ENCODE measurements at places on chromosomes 11 and 22.

DNA sequence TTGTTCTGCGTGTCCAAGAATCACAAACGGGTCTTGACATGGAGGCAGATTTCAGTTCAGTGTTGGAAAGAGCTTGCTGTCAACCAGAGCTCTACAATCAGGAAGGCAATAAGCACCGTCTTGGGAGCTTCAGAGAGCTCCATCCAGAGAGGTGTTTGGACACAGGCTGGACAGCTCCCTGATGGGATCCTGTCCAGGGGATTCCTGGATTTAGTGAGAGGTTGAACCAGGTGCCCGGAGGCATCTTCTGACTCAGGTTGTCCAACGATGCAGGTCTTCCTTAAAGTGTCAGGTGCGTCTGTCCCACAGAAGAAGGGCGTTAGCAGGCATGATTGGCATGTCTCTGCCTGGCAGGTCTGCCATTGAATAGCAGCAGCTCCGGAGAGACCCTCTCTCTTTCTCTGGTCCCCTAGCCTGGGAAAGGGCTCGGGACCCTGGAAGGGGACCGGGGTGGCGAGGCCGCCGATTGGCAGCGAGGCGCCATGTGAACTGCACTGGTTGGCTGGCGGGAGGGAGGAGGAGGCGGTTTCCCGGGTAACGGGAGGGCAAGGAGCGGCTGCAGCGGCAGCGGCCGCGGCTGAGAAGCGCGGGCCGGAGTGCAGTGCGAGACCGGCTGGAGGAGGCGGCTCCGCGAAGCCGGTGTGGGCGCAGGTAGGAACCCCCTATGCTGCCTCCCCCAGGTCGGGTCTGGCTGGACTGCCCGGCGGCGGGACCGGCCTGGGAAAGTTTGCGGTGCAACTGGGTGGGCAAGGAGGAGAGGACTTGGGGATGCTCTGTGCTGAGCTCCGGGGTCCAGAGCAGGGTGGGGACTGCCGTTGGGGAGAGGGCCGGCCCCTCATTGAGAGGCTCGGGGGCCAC is 104.1 kb upstream of the E2F8 start:
- DNase-seq: no peak

DNA sequence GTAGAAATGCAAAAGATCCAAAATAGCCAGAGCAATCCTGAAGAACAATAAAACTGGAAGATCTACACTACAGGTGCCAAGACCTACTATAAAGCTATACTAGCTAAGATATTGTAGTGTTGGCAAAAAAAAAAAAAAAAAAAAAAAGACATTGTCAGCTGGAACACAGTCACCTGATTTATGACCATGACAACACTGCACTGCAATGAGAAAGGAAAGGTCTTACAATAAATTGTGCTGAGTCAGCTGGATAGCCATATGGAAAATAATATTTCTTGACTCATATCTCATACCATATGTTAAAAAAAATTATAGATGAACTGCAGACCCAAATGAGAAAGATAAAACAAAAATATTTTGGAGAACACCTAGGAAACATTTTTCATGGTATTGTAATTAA is 3.1 kb upstream of the PANX3 start:
- DNase-seq: no peak

DNA sequence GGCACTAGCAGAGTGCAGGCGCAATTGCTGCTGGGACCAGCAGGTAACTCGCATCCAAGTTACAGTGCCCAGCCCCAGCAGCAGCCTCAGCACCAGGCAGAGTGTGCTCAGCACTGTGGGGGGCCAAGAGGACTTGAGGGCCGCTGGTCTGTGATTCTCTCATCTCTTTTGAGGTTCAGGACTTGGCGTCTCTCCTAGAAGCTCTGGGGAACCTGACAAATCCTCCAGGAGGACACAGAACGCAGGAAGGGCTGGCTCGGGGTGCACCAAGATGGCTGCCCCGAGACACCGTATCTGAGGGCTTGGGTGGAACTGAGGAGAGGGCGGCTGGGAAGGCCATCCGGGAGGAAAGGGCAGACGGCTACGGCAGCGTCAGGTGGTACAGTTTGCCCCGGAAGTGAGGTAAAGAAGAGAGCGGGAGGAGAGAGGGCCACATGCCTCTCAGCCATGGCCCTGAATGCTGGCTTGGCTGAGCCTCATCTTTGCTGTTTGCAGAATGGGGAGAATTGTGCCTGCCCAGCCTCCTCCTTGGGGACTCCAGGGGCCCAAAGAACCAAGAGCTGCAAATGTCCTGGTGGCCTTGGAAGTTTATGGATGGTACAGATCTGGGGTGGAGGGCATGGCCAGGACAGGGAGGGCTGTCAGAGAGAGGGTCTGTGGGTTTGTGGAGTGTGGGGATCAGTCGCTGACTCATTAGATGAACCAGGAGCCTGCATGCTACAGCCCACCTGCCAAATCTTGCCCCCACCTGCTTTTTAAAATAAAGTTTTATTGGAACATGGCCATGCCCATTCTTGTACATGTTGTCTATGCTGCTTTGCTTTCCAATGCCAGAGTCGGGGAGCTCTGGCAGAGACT is 78.0 kb downstream of the MYEOV start:
- no peak for DNase-seq

DNA sequence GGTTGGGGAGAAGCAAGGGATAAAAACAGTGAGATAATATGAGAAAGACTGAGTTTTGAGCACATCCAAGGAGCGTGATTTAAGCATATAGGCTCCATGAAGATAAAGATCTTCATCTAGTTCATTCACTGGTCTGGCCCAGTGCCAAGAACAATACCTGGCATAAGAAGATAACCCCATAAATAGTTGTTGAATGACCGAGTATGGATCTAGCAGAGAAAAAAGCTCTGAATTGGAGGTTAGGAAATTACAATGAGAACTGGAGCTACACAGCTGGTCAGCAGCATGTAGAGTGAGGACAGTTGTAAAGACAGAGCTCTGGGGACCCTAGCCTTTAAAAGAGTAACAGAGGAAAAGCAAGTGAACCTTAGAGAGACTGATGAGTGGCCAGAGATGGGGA is 33.0 kb upstream of the PAK1 start:
- no peak for DNase-seq

DNA sequence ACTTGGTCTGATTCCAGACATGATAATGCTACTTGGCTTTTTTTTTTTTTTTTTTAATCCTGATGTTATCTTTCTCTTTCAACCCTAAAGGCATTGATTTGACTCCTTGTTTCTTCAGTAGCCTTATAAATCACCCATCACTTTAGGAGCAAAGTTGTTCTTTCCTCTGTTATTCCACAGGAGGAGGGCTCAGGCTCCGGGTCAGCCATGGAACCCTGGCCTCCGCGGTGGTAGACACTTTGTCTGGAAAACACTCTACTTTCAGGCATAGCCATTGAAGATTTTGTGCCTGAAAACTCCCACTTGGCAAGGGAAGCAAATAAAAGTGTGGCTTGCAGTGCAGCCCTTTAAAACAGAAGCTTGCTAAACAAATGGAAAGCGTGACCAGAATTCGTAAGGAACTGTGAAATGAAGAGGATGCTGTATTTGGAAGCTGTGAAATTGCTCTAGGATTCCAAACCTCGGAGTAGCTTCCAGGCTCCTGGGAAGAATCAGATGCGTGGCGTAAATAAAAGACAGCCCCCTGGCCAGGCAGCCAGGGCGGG is 44.9 kb downstream of the ARHGAP8 start:
- no peak for DNase-seq
